ENCODE measurements at places on chromosomes 5 and 9.

- no peak for DNase-seq
Observed at GRCh38 chr5:159220206-159220605, 10.9 kb upstream of the RNF145 start.

DNA sequence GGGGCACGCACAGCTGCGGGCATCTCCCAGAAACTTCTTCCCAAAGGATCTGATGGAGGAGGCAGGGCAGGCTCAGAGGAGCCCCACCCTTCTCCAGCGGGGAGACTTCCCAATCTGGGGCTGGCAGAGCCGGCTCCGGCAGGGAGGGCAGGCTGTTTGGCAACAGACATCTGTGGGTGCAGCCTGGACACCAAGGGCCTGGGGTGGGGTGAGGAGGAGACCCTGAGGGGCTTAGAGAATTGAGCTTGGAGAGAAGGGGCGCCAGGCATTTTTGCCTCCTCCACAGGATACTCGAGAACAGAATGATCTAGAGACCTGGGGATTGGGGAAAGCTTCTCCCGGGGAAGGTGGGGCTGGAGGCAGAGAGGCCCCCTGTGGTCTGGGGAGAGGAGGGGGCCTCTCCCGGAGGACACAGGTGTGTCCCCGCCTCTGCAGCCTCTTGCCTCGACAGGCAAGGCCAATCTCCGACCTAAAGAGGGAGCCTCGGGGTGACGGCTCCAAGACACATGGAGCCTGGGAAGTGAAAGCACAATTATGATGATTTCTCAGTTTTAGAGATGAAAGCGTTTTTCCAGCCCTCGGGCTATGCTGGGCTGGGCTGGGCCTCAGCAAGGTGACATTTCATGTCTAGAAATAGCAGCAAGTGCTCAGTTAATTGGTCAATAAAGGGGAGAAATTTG, 8.4 kb downstream of the LHX3 start:
- no peak for DNase-seq

- no peak for DNase-seq
Observed at GRCh38 chr5:72151169-72151568, 43.9 kb downstream of the MAP1B start.

GRCh38 chr9:76257311-76257710, 136.9 kb downstream of the RFK start:
- DNase-seq, result no peak

DNA sequence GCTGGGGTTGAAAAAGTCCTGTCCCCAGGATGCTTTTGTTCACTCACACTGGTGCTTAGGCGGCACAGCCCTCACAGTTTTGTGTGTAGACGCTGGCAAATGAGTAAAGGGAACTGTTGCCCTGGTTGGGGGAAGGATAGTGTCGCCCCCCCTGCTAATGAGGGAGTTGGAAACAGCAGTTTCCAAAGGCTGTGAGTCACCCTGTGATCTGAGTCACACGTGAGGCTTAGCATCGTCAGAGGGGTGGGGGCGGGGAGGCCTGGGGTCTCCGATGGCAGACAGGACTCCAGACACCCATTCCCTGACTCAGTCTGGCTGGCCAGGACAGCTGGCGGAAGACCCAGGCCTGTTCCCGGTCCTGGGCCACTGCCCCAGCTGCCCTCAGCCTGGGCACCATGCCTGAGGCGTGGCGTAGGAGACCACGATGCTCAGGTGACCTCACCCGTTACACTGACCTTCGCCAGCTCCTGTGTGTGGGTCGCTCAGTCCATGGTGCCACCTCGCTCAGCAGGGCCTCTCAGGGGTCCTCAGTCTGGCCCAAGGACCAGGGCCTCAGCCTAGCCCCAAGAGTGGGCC, 2.9 kb downstream of the DNAJB5 start:
- DNase-seq, result peak; percentile 18

- DNase-seq, result no peak
Observed at GRCh38 chr9:136470356-136470755, 12.5 kb downstream of the SEC16A start.

DNA sequence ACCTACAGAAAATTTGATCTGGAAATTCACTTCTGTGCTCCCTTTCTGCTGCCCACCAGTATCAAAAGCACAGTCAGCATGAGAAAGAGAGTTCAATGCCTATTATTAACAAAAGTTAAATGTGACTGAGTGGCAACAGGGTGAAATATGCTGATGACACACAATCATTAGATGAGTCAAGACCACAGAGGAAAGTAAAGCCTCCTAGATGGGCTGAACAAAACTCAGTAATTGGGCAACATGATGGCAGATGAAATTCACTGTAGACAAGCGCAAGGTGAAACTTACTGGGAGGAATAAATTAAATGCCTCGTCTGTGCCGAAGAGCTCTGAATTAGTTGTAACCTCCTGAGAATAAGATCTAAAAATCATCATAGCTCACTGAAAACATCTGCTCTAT, 752.8 kb downstream of the IRX1 start:
- no peak for DNase-seq

DNA sequence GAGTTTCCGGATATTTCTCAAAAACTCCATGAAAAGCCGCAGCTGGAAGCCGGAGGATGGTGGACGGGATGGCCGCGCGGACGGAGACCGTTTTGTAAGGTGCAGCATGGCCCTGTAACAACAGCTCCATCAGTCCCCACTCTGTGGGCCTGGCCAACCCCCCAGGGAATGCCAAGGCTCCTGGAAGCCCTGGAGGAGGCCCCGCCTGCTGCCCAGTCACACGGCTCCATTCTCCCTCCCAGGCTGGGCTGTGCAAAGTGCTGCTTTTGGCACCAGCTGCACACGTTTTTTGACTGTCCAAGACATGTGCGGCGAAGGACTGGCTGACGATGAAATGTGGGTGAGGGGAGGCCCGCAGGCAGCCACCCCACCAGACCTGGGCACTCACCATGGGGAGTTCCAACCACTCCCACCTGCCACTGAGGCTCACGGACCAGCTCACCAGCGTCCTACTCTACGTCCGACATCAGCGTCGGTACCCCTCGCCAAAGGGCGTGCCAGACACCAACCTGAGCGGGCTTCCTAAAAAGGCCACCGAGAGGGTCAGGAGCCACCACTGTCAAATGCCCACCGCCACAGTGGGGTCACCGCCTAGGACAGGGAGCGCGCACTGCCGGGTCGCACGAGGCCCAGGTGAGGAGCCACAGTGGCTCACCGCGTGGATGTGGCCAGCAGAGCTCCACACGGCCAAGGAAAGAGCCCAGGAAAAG, 27.3 kb downstream of the PNPLA7 start:
- DNase-seq, result no peak
